HT-29 (cell line): ENCODE measurements at places on chromosomes 4 and X.

- DNase-seq, result no peak
Measured at GRCh38 chrX:64662876-64663275, 267.6 kb upstream of the MTMR8 start.

GRCh38 chrX:40172401-40173142 is 74.8 kb upstream of the BCOR start:
- peak; percentile 32 for DNase-seq

- no peak for DNase-seq
Measured at GRCh38 chr4:168844353-168845049, 165.6 kb downstream of the CBR4 start.

DNA sequence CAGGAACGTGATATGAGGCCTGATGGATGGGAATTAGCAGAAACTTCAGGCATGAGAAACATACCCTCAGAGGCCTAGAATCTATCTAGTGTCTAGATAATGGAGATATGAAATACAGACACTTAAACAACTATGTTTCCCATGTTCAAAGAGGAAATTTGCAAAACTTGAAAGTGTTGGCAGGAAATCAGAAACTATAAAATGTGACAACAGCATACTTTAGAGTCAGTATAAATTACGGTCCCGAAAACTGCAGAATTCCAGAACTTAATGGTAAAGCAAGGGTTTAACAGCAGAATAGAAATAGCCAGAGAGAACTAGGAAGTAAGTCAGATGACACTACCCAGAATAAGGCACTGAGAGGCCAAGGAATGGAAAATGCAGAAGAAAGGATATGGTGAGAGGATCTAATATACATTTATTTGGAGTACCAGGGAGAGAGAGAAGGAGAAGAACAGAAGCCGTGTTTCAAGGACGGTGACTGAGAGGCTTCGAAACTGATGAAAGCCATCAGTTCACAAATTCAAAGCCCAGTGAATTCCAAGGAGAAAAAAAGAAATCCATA is 7.4 kb downstream of the HTT-AS start:
- DNase-seq, result no peak

DNA sequence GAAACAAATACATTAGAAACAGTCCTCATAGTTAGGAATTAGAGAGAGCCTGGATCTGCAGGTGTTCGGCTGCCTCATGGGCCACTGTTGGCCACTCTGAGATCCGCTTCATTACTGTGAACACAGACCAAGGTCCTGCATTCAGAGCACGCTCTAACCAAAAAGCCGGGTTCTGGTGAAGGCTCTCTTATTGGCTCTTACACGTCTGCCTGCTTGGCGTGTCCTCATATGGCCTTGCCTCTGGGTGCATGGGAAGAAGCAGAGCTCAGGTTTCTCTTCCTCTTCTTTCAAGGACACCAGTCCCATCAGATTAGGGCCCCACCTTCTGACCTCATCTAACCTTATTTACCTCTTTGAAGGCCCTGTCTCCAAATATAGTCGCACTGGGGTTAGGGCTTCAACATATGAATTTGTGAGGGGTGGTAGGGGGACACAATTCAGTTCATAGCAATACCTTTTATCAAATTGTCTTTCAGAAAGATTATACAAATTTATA is 37.1 kb upstream of the ELF2 start:
- no peak for DNase-seq

DNA sequence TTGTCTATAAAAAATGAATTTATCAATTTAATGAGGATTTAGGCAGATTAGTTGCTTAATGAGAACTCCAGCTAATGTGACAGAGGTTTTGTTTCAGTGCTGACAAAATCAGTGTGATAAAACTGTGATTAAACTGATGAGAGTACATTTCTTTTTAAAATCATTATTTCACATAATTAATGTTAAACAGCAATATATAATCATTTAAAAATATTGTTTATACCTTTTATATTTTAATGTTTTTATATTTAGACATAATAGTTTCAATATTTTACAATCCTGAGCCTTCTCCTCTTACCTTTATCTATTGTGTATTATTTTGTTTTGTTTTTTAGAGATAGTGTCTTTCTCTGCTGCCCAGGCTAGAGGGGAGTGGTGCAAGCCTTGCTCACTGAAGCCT is 47.1 kb upstream of the MAB21L2 start:
- no peak for DNase-seq

DNA sequence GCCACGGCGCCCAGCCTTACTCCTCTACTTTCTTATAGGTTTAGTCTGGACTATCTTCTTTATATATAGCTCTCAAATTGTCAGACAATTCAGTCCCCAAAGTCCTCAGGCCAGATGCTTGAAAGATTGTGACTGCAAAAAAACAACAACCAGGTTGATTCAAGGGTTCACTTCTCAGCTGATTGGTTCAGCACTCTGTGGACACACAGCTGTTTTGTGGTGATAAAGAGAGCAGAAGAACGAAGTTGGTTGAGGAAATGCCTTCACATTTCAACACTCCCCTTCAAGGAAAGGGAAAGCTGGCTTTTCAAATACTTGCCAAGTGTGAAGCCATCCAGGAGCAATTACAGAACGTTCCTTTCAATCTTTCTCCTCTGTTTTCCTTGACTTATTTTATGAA is 166.8 kb downstream of the SHROOM3 start:
- no peak for DNase-seq

DNA sequence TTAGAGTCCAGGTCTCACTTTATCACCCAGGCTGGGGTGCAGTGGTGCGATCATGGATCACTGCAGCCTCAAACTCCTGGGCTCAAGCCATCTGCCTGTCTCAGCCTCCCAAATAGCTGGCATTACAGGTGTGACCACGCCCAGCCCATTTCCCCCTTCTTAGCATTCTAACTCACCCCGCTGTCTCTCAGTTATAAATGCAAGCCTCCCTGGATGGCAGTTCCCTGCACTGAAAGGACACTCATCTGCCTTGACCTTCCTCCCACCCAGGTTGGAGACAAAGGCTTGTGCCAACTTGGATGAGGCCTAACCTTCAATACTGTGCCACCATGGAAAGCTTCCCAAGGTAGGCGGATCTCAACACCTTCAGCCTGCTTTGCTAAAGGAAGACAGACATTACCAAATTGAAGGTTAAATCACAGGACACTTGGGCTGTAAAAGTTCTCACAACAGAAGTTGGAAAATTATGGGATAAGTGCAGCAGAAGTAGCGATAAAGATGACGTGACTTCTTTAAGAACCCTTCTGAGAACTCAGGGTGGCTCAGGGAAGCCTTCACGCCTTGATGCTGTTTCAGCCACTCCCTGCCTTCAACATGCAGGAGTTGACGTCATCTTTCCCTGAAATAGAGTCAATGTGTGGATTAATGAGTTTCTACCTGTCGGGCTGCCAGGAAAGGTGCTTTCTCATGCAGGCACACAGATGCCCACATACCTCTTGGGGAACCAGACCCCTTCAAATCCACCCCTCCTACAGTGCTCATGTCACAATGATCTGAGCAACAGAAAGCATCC is 10.6 kb upstream of the GPM6B start:
- DNase-seq, result no peak

DNA sequence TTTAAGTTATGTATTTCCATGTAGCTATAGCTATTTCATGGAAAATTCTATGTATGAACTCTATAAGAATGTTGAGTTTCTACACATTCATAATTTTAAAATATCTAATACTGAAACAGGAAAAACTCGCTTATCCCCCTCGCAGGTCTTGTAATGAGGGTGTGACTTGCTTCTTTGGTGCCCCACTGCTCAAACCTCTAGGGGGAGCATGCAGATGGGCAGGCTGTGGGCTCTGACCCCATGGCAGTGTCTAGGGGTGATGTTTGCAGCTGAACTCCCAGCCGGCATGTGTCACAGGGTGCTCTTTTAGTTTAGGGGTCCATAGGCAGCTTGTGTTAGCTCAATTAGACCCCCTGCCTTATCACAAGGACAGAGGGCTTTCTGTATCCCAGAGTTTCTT is 1825.7 kb upstream of the ADGRL3 start:
- no peak for DNase-seq

- DNase-seq, result no peak
Measured at GRCh38 chr4:181524499-181524898, 718.7 kb upstream of the TENM3 start.

GRCh38 chr4:60562334-60562733 is 637.8 kb upstream of the ADGRL3 start:
- no peak for DNase-seq

GRCh38 chr4:52052475-52052780 is 1.3 kb downstream of the SPATA18 start:
- DNase-seq, result no peak

DNA sequence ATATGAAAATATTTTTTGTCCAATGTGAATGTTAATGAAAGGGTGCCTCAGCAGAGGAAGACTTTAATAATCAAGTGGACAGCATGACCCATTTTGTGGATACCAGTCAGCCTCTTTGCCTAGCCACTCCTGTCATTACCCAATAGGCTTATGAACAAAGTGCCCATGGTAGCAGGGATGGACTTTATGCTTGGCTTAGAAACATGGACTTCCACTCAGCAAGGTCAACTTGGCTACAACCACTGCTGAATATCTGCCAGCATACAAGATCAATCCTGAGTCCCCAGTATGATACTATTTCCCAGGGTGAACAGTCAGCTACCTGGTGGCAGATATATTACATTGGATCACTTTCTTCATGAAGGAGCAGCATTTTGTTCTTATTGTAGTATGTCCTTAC is 56.7 kb upstream of the NXF3 start:
- DNase-seq, result no peak

DNA sequence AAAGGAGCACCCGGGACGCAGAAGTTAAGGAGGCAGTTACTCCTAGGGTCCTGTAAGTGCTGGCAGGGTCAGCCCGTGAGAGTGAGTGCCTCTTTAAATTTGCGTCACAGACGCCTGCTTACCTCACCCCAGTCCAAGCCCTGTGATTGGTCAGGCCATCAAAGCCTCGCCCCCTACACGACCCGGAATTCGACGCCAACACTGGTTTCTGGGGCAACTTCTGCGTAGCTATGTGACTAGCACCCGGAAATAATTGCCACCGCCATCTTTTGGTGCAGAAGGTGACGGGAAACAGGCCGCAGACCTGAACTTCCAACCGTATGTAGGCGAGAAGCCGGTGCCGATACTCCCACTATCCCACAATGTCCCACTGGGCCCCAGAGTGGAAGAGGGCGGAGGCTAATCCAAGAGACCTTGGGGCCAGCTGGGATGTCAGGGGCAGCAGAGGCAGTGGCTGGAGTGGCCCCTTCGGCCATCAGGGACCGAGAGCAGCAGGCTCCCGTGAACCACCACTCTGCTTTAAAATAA is at the start of gene DDX53:
Gene DDX53, plus strand, starts transcription at position 265 of the 528 bp plus-strand sequence. Its CDS starts 98 bp downstream, at position 363.
- no peak for DNase-seq

DNA sequence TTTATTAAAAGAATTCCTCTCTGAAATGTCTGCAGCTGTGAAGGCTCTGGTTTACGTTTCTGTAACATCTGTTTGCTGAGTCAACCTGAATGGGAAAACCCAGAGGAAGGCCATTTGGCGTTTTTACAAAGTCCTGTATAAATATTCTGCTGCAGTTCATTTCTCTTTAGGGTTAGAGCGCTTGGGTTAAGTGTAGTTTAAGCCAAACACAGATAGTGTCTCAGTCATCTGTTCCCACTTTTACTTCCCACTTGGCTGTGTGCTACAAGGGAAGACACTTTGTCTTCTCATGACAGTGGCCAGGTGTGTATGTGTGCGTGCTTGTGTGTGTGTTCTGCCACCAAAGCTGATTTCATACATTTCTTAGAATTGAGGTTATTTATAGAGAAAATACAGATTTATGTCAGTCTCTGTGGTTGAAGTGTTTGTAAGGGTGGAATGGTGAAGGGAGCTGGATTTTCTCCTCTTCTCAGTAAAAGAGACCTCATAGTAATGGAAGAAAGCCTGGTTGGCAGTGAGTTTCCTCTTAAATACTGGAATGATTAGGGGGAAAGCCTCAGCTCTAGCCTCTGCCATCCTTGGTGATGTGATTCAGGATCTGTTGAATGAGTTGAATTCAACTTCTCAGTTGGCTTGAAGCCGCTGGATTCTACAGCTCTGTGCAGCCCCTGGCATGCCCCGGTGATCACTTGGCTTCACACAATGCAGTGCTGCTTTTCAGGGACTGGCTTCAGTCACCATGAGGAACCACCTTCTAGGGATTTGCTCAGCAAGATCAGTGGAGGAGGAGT is 50.6 kb downstream of the JADE1 start:
- no peak for DNase-seq

DNA sequence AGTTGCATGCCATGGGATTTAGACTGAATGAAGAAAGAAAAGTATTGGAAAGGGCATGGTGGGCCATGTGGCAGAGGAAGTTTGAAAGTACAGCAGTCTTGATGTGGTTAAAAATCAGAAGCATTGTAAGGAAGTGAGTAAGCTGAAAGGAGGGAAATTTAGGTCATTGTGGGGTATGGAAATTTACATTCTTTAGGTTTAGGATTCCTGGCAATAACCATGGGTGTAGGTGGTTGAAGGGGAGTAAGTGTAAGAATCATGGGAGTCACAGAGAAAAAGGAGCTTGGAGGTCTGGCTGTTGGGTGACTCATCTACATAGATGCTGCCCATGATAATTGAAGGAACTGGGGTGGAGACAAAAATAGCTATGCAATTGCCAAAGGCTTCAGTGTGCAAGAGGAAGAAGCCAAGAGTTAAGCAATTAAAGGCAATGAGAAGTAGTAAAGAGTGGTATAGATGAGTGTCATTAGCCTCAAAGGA is 243.8 kb upstream of the LDB2 start:
- no peak for DNase-seq

DNA sequence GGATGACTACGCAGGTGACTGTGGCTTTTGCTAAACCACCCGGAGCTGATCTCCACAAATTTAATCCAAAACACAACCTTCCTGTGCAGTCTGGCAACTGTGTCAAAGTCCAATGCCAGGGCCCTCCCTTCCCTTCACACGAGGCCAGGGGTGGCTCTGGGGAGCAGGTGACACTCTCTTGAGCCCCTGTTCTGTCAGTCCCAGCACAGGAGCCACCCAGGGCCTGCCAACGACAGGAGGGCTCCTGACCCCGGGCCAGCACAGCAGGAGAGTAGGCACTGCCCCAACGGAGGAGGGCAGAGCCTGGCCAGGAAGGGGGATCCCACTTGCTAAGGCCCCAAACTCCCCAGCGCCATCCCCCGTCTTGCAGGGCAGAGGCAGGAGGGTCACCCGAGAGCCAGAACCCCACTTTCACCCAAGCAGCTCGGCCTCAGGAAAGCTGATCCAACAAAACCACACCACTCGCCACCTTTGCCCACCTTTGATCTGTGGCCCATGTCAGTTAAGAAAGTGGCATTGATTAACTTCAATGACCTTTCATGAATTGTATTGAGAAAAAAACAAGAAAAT is 44.7 kb downstream of the FAM53A start:
- DNase-seq, result no peak

DNA sequence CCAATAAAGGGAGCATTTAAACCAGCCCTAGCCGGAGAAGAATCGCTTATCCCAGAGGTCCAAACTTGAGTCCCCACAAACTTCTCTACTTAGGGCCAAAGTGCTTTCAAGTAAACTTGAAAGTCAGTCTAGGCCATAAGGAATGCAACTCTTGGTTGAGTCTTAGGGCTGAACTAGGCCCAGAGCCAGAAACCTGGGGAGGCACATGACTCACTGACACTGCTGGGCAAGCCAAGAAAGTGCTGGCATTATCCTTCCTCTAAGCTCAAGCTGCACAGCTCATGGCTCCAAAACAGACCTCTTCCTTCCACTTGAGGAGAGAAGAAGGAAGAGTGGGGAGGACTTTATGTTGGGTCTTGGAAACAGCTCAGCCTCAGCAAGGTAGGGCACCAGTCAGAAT is 1257.3 kb upstream of the DIAPH2 start:
- no peak for DNase-seq
